ENCODE measurements at places on chromosomes 6 and 20.
A peak's percentile ranks its signal among the peaks of the same experiment; 100 is the strongest.

DNA sequence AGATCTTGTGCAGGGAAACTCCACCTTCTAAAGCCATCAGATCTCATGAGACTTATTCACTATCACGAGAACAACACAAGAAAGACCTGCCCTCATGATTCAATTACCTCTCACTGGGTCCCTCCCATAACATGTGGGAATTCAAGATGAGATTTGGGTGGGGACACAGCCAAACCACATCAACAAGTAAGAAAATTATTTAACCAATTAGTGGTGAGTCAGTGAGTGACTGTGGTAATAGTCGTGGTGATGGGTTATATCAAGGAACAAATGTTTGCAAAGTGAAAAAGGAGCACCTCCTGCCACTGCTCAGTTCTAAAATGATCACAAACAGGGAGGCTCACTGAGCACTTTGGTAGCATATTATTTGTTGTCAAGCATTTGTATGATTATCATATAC is 20.6 kb downstream of the EPM2A start:
- no peak for DNase-seq

DNA sequence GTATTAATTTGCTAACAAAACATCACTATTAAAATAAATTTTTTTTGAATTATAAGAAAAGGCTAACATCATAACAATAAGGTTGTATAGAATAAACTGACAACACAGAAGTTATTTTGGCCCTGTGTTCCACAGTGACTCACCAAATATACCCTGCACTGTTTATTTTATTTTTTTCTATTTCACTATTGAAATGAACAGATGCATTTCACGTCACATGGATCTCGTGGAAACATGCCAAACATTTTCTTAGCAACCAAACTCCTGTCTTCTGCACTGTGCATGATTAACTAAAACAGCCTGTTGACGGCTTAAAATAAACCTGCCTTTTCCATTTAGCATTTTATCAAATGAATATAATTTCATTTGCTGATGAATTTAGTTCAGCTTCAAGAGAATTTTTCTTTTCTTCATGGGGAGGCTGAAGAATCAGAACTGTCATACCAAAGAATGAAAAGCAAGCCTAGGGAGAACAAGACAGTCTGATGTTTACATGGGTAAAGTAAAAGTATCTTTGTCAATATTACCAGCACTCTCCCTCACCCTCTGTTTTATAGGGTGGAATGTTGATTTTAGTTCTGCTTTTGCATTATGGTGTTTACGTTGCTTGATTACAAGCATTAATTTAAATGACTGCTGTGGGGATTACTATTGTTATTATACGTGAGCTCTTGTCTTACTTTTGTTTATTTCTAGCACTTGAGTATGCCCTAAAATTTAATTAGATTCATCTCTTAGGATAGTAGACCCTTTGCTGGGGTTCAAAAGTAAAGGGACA is 115.3 kb downstream of the LCA5 start:
- no peak for DNase-seq

GRCh38 chr6:44682987-44683779 is 295.7 kb downstream of the CDC5L start:
- DNase-seq = no peak

GRCh38 chr20:64113444-64113775 is 6.0 kb upstream of the NPBWR2 start:
- peak; percentile 41 for DNase-seq

GRCh38 chr20:46304852-46305251 is 3.4 kb downstream of the CDH22 start:
- no peak for DNase-seq

- no peak for DNase-seq
Observed at GRCh38 chr6:137430954-137431353, 63.2 kb downstream of the OLIG3 start.

- DNase-seq = no peak
Observed at GRCh38 chr6:159633196-159633595, 59.8 kb downstream of the SOD2 start.

DNA sequence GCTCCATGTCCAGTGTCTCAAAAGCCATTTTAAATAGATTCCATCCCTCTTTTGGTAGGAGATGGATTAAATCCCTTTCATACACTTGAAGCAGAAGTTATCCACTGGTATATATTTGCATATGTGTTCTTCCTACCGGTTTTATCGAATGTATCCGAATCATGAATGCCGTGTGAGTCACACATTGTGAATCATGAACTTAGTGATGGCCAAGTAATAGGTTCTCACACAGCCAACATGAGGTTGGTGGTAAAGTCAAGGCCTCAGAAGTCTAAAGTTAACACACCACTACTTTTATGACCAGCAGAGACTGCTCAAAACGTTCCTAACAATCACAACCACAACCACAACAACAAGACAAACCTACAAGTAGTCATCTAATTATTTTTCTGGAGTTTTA is 345.5 kb downstream of the THBS2 start:
- no peak for DNase-seq

DNA sequence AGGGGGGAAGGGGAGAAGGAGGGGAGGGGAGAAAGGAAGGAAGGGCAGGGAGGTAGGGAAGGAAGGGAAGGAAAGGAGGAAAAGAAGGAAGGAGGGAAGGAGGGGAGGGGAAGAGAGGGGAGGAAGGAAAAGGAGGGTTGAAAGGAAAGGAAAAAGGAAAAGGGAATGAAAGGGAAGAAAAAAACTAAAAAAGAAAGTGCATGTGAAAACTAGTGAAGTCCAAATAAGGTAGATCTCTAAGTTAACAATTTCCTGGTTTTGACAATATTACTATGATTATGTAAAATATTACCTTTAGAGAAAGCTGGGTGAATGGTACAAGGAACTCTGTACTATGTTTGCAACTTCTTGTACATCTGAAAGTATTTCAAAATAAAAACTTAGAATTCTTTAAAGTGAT is 132.4 kb downstream of the PTPRT start:
- DNase-seq = no peak

- no peak for DNase-seq
Observed at GRCh38 chr6:132289756-132290155, 111.5 kb downstream of the MOXD1 start.

GRCh38 chr6:80608881-80609280 is 502.4 kb downstream of the BCKDHB start:
- DNase-seq = no peak

DNA sequence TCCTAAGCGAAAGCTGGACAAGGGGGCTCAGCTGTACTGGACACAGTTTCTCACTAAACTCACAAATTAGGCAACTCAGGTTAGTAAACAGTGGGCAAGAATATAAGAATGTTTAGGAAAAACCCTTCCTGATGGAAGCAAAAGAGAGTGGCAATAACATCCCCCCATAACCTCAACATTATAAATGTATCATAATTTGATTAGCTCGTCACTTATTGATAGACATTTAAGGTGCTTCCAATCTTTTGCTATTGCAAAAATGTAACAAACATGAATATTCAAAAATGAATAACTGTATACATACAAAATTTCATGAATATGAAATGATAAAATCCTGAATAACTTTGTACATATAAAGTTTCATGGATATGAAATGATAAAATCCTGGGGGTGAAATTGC is 415.7 kb downstream of the EPM2A start:
- DNase-seq = no peak

GRCh38 chr6:155472886-155473285 is 17.2 kb upstream of the NOX3 start:
- no peak for DNase-seq

- no peak for DNase-seq
Observed at GRCh38 chr20:45181639-45182038, 6.9 kb downstream of the PI3 start.

DNA sequence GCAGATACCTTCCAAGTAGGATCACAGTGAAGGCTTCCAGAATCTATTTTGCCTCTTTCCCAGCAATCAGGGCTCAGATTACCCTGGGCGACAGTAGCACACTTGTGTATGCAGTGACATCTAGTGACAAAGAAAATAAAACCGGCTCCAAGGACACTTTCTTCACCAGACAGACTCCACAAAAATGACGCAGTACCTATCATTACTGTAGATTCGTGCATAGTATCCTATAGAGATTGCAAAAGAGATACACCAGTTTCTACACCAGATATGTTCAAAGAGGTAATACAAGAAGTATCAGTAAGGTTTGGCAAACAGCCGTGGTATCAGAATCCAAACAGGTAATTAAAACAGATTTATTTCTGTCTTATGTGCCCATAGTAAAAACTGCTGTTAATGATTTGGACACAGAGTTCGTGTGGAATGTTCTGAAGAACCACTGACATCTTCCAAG is 600.4 kb upstream of the JAG1 start:
- no peak for DNase-seq

GRCh38 chr6:29685718-29686326 is 4.9 kb upstream of the ZFP57 start:
- DNase-seq = no peak

- no peak for DNase-seq
Observed at GRCh38 chr6:47059216-47059885, 17.2 kb upstream of the ADGRF1 start.

- DNase-seq = no peak
Observed at GRCh38 chr20:51758978-51759544, 9.1 kb downstream of the ATP9A start.

- DNase-seq = no peak
Observed at GRCh38 chr6:124888581-124889371, 73.5 kb upstream of the RNF217 start.

DNA sequence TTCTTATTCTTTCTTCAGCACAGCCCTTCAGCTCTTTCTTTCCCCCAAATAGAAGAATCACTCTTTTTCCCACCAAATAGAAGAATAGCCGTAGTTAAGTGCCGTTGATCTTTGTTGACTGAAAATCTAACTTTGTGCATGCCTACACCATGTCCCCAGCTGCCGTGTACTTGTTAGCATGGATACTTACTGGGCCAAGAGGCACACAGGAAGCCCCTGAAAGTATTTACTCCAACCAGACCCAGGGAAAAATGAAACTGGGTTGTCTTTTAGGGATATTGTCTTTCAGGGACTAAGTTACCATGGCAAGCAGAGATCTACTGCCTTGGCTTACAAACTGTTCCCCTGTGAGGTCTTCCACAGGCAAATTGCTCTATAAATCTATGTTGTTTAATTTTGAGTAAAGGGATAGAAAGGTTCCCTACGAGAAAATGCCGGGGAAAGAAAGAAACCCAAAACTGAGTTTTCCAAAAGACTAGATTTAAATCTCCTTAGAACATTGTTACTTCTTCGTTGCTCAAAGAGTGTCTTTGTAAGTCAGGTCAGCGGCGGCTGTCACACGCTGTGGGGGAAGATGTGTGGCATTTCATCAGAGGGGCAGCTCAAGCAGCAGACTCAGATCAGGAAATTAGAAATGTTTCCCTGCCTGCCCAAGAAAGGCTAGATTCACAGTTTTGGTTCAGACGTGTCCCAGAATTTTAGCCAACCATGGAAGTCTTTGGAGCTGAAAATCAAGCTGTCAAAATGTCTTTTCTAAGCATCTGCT is 188.2 kb upstream of the PRND start:
- DNase-seq = no peak

GRCh38 chr6:43668151-43669028 is 19.2 kb downstream of the MRPS18A start:
- peak; percentile 82 for DNase-seq

DNA sequence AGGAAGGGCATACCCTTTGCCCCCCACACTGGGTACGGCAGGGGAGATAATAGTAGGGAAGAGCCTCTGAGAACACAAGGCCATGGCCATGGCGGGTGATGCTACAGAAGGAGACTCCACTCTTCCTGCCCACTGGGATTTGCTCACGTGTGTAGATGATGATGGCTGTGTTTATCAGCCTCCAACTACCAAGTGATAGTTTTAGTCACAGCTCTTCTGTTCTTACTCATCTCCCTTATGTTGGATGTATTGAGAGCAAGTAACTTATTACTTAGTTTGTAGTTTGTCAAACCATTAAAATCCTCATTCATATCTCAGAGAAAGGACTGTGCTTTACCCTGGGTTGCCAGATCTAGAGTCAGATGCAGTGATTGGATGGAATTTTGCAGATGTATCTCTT is 66.0 kb downstream of the CDH26 start:
- DNase-seq = no peak

- no peak for DNase-seq
Observed at GRCh38 chr6:109834595-109835437, 143.3 kb upstream of the GPR6 start.

DNA sequence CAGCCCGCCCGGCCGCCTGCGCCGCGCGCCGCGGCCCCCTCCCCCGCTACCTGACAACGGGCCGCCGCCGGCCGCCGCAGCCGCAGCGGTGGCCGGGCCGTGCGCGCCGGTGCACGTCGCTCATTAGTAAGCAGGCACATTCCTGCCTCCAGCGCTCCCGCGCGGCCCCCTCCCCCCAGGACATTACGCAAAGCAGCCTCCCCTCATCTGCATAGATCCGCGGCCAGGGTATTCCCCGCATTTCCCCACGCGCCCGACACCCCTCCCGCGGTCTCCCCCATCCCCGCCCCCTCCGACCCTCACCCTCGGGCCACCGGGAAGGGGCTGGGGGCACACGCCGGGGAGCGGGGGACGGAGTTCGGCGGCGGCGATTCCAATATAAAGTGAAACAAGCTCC is at the start of gene HIVEP2:
Gene HIVEP2, minus strand, starts transcription at position 128 of the 397 bp plus-strand sequence. CDS start 170,438 bp downstream, outside the sequence.
- DNase-seq = peak; percentile 96

DNA sequence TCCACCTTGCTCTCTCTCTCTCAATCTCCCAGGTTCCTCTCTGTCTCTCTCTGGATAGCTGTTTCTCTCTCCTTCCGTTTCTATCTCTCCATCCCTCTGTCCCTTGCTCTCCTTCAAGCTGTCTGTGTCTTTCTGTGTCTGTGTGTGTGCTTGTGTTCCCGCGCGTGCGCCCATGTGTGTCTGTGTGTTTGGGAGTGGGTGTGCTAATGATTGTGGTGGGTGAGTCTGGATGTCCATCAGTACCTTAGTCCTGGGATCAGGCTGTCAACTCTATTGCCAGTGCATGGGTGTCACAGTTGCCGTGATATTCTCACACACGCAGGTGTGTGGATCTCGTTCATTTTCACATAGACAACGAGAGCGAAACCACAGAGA is 1380.6 kb upstream of the DEFB115 start:
- peak; percentile 79 for DNase-seq

- DNase-seq = no peak
Observed at GRCh38 chr6:146489468-146490151, 54.0 kb upstream of the RAB32 start.

DNA sequence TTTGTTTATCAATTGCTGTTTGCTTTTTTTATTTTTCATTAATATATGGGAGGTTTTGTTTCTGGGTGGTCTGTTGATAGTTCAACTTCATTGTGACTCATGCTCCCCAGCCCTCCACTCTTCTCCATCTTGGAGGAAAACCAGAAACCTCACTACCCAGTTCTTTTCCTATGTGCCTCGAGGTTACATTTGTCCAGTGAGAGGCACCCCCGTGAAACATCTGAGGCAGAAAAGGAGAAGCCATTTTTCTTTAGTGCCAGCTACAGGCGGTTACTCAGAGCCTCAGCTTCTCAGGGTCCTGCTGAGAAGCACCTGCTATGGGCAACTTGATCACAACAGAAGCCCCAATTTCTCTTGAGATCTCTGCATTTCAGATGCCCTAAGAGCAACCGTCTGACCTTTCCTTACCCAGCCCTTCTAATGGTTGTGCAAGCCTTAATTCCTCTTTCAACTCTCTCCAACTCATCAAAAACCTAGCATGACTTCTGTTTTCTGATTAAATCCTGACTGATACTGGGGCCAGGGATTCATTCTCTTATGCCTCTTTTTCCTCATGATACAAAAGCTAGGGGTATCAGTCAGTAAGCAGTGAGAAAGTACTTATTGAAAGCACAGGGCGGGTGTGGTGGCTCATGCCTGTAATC is 144.6 kb downstream of the ELOVL4 start:
- no peak for DNase-seq

GRCh38 chr20:62165762-62166399 is 16.9 kb upstream of the MTG2 start:
- DNase-seq = no peak

Data from posterior vena cava (tissue), 2 donors.